ENCODE measurements at places on chromosomes 2 and 18.

DNA sequence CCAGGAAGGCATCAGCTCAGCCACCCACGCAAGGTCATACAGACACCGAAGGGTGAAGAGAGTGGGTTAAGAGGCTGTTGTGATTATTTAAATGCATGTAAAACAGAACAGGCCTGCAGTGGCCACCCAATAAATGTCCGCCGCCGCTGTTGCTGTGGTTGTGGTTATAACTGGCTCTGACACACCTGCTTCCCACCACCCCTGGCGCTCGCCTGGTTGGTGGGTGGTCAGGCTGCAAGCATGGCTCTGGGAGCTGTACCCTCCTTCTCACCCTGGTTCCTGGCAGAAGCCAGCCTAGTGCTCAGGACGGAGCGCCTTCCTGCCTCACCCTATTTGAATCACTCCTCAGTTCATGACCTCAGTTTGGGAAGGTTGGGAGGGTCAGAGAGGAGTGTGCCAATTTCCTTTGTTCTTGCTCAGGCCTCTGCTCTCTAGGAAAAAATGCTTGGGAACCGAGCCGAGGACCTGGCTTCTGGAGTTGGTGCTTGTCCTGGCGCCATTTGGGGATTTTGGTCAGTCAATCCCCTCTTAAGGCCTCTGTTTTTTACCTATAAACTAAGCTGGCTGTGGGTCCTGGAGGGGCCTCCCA, 5.3 kb upstream of the CRYBA2 start:
- DNase-seq = no peak

DNA sequence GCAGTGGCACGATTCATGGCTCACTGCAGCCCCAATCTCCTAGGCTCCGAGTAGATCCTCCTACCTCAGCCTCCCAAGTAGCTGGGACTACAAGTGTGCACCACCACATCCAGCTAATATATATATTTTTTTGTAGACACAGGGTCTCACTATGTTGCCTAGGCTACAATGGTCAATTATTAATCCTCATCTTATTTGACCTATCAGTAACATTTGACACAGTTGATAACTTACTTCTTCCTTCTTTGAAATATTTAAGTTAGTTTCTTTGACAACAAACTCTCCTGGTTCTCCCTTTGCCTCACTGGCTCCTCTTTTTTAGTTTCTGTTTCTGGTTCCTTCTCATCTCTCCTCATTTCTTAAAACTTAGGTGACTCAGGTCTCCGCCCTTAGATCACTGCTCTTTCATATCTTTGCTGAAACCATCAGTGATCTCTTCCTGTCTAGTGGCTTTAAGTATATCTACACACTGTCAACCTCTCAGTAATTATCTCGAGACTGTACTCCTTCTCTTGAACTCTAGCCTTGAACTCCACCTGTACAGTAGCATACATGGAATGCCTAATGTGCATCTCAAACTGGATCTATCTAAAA, 11.5 kb downstream of the PGAP1 start:
- DNase-seq = no peak

GRCh38 chr18:682833-683232, 25.4 kb downstream of the TYMS start:
- DNase-seq = no peak

DNA sequence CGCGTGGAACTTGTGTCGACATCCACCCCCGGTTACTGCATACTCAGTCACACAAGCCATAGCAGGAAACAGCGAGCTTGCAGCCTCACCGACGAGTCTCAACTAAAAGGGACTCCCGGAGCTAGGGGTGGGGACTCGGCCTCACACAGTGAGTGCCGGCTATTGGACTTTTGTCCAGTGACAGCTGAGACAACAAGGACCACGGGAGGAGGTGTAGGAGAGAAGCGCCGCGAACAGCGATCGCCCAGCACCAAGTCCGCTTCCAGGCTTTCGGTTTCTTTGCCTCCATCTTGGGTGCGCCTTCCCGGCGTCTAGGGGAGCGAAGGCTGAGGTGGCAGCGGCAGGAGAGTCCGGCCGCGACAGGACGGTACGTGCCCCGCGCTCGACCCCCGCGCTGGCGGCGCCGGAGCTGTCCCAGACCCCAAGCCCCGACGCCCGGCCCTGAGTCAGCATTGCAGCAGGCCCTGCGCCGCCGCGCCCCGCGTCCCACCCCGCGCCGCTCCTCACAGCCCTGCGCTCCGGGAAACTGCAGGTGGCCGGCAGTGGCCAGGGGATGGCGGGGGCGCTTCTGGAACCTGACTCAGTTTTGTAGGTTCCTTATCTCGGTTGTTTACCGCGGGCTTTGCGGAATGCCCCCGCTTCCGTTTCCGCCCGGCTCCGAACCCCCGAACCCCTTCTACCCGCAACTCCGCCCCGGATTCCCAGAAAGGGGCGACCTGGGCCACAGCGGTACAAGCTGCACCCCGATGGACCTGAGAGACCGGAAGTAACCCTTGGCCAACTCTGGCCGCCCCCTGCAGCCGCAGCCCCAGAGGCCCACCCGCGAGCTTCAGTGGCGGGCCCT, at the start of gene CFLAR:
TSS of gene CFLAR (plus strand) at position 50 of the 844 bp plus-strand sequence. CDS start 13,702 bp downstream, outside the sequence.
- peak; percentile 83 for DNase-seq

Data from stimulated activated CD4-positive, alpha-beta T cell treated with anti-CD3 and anti-CD28 coated beads, Interleukin-1b, Interleukin-23, amount 100 ng/mL, for 48 hours (primary cell).